ENCODE measurements at places on chromosomes 3 and 15. TPM values are rescaled to one million over a fixed set of nuclear protein-coding genes. Genes with fewer than 3 reads are reported as not detected.

DNA sequence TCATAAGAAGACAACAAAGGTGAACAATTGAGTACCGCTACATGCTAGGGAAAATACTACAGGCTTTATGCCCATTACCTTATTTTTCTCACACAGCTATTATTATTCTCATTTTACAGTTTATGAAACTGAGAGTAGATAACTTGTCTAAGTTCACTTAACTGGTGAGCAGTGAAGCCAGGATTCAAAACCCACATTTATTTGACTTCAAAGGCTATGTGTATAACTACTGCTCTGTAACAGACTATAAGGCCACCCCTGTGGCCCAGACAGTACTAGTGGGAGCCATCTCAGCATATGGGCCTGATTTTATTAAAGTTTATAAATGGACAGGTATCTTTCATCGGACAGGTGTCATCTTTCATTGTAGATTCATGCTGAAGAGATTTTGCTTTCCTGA is 14.4 kb upstream of the BBX start:
- DNase-seq, result no peak

DNA sequence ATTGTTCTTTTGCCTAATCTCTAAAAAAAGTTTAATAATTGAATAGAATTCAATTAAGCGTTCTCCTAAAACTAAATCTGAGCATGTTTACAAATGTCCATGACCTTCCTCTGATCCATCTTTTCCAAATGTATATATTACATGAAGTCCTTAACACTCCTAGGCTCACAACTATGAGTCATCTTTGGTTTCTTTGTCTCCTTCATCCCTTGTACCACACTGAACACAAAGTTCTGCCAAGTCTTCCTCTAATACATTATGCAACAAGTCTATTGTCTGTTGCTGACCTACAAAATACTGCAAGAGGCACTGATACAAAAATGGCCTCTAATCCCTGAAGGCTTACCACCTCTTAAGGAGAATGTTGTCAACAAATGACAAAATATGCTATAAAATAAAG is 550.2 kb downstream of the PYDC2 start:
- DNase-seq, result no peak

GRCh38 chr15:25805031-25805430 is 58.1 kb downstream of the ATP10A start:
- no peak for DNase-seq

DNA sequence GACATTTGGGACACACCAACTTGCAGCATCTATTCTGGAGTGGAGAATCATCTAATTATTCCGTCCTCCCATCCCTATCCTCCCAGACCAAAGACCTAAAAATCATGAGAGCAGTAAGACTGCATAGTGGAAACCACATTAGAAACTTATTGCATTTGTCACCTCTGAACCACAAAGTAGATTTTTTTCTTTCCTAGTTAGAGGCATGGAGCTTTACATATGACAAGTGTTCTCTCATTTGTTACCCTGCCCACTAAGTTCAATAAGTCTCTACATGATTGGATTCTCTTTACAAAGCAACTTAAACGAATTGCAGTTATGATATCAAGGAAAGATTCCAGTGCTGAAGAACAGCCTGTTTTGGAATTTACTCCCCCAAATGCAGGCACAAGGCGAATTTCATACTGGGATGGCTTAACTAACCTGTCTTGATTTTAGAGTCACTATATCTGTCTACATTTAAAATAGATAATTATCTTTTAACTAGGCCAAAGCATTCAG is 42.3 kb upstream of the LRRFIP2 start:
- no peak for DNase-seq

- peak; percentile 93 for DNase-seq
Measured at GRCh38 chr3:190120269-190121060, at the start of gene P3H2. P3H2 (minus strand) TSS chr3:190120897; CDS start chr3:190120731, 166 bp downstream.

- DNase-seq, result no peak
Measured at GRCh38 chr3:37543666-37544065, 318.0 kb upstream of the CTDSPL start.

Gene SCAP
- total RNA-seq, result 38.4 TPM

Gene SEMA5B
- 4.9 TPM for total RNA-seq

Gene NECTIN3
- total RNA-seq, result 14.9 TPM

All from right cardiac atrium (tissue), 5 donors.